Stimulated activated CD8-positive, alpha-beta memory T cell treated with anti-CD3 and anti-CD28 coated beads, Interleukin-12 subunit alpha, Interleukin-12 subunit beta, amount 100 ng/mL, for 1 hour (primary cell): ENCODE measurements at places on chromosomes 12 and 14.
A peak's percentile ranks its signal among the peaks of the same experiment; 100 is the strongest.

GRCh38 chr14:33393895-33394368 is 455.3 kb downstream of the NPAS3 start:
- DNase-seq = no peak

DNA sequence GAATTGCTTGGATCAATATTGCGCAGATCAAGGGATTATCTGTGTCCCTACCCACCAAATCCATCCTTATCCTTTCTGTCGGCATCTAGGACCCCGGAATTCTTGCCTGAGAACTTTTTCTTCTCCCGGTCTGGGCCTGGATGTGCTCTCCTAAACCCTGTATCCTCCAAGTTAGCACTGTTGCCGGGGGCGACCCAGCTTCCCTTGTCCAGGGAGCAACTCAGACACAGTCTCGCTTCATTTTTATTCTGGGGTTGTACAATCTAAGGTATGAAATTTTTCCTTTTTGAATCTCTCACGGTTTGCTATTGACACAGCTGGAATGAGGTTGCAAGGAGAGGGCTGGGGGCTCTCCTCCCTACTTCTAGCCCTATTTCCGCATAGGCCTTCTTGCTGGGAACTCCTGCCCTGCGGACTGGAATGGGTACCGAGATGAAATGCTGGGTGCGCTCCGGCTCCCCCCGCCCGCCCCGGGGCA is 403 bp upstream of the PNP start:
- DNase-seq = no peak

- no peak for DNase-seq
Observed at GRCh38 chr14:94401083-94401482, 12.7 kb upstream of the SERPINA1 start.

- DNase-seq = no peak
Observed at GRCh38 chr14:92704036-92704804, 44.2 kb downstream of the LGMN start.

- no peak for DNase-seq
Observed at GRCh38 chr14:51448831-51449670, 202.7 kb upstream of the FRMD6 start.

- DNase-seq = no peak
Observed at GRCh38 chr12:16095531-16096110, 181.9 kb downstream of the SLC15A5 start.

DNA sequence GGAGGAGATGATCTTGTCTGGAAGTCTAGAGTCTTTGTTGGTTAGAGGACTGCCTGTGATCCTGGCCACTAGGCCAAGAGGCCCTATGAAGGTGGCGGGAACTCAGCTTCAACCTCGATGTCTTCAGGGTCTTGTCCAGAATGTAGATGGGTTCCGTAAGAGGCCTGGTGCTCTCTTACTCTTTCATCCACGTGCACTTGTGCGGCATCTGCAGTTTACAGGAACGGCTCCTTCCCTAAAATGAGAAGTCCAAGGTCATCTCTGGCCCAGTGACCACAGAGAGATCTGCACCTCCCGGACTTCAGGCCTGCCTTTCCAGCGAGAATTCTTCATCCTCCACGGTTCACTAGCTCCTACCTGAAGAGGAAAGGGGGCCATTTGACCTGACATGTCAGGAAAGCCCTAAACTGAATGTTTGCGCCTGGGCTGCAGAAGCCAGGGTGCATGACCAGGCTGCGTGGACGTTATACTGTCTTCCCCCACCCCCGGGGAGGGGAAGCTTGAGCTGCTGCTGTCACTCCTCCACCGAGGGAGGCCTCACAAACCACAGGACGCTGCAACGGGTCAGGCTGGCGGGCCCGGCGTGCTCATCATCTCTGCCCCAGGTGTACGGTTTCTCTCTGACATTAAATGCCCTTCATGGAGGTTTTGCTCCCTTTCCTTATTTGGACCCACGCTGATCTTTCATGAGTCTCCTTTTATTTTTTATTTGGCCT is 17.7 kb downstream of the WNT5B start:
- no peak for DNase-seq

GRCh38 chr12:105369014-105369413 is 38.5 kb downstream of the C12orf75 start:
- DNase-seq = no peak

GRCh38 chr14:46480817-46481216 is 170.8 kb downstream of the RPL10L start:
- DNase-seq = no peak

DNA sequence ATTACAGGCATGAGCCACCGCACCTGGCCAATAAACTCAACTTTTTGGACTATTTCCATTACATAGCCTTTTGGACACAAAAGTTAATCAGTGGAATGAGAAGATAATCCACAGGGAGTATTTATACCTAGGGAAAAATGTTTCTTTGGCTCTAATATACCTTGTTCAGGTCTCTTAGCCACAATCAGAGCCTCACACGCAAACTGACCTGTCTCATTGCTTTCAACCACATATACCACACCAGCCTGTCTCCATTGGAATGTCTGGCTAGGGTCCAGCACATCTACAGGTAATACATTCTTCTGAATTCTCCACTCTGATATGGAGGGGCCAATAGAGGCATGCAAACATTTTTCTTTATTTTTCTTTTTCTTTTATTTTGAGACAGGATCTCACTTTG is 3.8 kb upstream of the RBMS2 start:
- DNase-seq = no peak

- no peak for DNase-seq
Observed at GRCh38 chr12:64218597-64218996, 3.5 kb downstream of the KICS2 start.

- no peak for DNase-seq
Observed at GRCh38 chr12:109016016-109016415, 4.9 kb downstream of the SVOP start.

- DNase-seq = no peak
Observed at GRCh38 chr12:58419196-58419760, 477.9 kb downstream of the ATP23 start.

DNA sequence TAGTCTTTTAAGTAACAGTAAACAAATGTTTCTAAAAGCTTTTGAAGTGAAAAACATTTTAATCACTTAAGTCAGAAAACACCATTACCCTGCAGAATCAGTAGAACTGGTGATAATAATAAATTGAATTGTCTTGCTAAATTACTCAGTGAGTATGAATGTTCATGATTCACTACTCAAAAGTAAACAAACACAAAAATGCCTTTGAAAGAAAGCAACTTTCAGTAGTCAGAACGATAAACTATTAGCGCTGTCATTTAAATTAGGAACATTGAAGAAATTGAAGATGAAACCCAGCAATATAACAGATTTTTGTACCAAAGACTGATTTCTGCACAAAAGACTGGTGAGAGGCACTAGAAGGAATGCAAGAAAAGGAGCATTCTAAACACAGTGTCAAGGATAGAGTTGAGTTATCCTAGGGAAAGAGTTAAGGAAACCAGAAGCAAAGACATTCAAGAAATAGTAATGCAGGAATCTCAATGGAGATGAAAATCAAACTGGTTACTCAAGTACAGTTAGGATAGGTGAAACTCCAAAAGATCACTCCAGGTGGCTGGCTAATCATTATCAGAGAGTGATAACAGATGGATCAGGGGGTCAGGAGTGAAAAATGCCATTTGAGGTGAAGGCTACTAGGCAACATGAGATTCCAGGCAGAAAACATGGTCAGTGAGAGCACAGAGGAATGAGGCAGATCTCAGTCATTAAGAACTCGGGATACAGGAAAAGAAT is 77.4 kb upstream of the ALG10 start:
- DNase-seq = no peak

GRCh38 chr14:96953087-96953874 is 156.1 kb downstream of the VRK1 start:
- DNase-seq = no peak

- DNase-seq = no peak
Observed at GRCh38 chr14:60095231-60095630, 3.5 kb downstream of the PCNX4 start.

GRCh38 chr14:24071144-24071697 is at the start of gene CPNE6:
CPNE6 (plus strand) TSS chr14:24071562; CDS start chr14:24072937, 1,375 bp downstream.
- DNase-seq = no peak

GRCh38 chr12:47080725-47081502 is 1.2 kb upstream of the AMIGO2 start:
- DNase-seq = peak; percentile 18

GRCh38 chr12:113826805-113827538 is 139.2 kb downstream of the RBM19 start:
- DNase-seq = no peak

DNA sequence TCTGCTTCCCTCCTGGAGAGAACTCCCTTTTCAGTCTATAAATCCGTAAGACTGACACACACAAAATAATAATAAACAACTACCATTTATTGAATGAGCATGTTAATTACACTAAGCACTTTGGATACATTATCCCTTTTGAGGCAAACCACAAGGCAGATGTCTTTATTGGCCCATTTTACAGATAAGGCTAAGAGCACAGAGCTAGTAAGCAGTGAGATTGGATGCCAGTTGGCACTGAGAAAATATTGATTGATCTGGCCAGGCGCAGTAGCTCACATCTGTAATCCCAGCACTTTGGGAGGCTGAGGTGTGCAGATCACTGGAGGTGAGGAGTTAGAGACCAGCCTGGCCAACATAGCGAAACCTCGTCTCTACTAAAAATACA is 21.9 kb upstream of the RBM19 start:
- DNase-seq = no peak

DNA sequence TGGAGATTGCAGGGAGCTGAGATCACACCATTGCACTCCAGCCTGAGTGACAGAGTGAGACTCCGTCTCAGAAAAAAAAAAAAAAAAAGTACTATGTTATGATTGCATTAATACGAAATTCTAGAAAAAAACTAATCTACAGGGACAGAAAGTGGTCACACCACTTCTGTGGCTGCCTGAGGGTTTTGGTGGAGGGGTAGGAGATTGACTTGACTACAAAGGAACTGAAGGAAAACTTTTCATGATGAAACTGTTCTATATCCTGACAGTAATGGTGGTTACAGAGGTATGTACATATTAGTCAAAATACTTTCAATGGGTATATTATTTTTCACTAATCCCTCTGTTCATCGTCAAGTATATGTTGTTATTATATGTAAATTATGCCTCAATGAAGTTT is 42.1 kb downstream of the FOXN3 start:
- no peak for DNase-seq

DNA sequence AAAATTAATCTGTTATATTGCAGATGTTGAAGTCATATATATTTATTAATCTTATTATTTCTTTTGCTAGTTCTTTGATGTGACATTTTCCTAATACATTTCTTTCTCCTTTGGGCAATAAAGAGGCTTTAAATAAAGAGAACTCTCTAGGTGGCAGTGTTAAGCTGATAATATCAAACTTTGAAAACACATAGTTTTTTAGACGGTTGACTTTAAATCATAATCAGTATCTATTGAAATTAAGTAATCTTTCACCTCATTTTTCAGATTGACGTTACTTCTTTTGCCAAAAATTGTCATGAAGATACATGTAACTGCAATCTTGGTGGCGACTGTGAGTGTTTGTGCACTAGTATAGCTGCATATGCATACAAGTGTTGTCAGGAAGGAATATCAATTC is 130.8 kb upstream of the PTPRQ start:
- DNase-seq = no peak

GRCh38 chr12:78121969-78122610 is 291.4 kb downstream of the NAV3 start:
- no peak for DNase-seq

DNA sequence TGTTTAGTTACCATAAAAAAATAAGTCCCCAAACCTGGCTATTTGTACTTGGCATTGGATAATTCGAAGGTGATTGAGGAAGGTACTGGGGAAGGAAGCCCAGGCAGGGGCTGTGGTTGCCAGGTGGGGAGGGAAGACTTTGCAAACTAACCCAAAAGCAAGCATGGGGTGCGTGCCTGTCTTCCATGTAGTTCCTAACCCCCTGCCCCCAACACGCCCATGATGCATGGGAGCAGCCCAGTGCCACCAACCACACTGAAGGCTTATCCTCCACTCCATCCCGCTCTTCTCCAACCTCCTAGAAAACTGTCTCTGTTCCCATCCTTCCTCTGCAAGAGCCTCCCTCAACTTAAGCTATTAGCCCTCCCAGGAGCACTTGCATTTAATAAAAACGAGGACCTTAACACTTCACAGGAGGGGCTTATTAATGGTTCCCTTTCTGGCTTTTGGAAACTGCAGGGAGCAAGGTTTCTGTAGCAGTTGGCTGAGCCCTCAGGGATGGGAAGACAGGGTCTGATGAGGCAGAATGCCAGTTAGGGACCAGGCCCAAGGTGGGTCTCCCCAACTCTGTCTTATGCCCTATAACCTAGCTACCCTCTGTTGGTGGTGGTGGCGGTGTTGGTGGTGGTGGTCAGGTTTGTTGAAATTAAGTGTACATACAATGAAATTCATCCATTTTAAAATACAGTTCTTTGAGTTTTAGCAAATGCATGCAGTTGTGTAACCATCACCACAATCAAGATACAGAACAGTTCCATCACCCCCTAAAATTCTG is 96.0 kb downstream of the ZFP36L1 start:
- no peak for DNase-seq

DNA sequence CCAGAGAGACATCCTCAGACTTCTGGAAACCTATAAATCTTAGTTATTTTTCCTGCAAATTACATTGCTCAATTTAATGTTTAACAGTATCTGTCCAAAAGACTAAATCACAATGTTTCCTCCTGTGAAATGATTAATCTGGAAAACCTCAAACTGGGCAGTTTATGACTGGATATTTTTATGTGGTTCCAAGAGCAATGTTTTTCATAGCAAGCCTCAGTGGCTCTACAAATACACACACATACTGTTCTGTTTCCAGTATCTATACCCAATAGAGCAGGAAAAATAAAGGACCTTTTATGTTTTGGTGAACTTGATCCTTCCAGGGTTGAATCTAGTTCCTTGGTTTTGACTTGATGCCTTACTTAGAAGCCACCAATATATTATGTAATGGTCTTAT is 9.2 kb downstream of the NID2 start:
- no peak for DNase-seq

DNA sequence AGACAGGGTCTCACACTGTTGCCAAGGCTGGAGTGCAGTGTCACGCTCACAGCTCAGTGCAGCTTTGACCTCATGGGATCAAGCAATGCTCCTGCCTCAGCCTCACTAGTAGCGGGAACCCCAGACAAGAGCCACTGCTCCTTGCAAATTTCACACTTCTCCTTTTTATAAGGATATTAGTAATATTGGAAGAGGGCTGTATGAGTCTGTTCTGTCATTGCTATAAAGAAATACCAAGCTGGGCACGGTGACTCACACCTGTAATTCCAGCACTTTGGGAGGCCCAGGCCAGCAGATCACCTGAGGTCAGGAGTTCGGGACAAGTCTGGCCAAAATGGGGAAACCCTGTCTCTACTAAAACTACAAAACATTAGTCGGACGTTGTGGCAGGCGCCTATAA is 12.9 kb upstream of the ORAI1 start:
- DNase-seq = no peak

DNA sequence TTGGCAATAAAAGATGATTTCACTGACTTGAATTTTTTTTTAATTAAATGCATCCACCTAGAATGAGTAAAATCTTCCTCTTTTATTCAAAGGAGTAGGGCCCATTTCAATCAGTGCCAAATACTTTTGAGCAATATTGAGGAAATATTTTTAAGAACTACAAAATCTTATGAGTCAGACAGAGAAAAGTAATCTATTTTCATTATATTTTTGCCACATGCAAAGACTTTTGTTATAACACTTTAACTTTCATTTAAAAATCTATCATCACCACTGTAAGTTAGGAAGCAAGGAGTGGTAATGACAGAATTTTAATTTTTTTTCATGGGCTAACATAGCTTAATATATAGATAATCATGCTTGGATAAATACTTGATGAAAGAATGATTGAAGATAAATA is 345.2 kb upstream of the KITLG start:
- DNase-seq = no peak

- DNase-seq = no peak
Observed at GRCh38 chr12:52687497-52688385, 7.5 kb upstream of the KRT1 start.

- no peak for DNase-seq
Observed at GRCh38 chr12:3127832-3128231, 50.7 kb downstream of the TSPAN9 start.
